ENCODE measurements at places on chromosomes 16 and 17.

DNA sequence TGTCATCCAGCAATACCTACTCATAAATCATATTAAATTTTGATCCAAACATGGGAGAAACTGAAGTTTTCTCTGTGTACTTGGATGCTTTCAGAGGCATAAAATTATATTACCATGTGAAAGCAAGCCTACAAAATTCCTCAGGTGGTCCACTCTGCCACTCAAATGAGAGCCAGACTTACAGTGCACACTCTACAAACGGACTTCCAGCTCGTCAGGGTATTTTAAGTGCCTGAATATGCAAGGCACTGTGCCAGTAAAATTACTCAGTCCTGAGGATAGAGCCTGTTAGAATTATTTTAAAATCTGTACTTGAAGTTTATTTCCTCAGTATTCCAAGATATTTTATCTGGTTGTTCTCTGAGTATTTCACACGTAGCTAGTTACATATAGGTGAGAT lies 54.5 kb downstream of the TENT4B start:
- DNase-seq = no peak

DNA sequence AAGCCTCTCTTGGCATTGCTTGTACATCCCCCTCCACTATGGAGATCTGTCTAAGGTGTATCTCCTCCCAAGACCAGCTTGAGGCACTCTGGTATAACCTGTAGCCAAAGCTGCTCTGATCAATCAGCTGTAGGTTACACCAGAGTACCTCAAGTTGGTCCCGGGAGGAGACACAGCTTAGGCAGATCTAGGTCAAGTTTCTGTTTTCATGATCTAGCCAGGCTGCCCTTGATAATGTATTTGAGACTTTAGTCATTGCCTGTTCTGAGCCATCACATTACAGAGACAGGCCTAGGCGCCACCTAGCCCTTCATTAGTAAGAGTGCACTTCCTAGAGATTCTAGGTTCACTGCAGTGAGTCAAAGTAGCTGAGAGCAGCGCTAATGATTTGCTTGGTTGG lies 31.4 kb downstream of the ASGR1 start:
- no peak for DNase-seq

DNA sequence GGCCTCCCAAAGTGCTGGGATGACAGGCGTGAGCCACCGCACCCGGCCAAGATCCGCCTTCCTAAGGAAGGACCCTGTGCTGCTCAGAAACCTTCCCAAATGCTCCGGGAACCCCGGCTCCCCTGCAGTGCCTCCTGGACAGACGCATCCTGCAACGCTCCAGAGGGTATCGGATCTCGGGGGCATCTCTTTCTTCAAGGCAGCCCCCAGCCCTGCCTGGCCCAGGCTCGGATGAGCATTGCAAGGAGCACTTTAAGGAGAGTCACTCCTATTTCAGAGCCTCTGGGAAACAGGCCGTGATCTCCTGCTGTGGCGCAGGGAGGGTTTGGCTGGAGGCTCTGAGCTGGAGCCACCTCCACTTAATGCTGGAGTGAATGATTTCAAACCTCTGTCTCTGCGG lies 17.2 kb upstream of the ABR start:
- no peak for DNase-seq

DNA sequence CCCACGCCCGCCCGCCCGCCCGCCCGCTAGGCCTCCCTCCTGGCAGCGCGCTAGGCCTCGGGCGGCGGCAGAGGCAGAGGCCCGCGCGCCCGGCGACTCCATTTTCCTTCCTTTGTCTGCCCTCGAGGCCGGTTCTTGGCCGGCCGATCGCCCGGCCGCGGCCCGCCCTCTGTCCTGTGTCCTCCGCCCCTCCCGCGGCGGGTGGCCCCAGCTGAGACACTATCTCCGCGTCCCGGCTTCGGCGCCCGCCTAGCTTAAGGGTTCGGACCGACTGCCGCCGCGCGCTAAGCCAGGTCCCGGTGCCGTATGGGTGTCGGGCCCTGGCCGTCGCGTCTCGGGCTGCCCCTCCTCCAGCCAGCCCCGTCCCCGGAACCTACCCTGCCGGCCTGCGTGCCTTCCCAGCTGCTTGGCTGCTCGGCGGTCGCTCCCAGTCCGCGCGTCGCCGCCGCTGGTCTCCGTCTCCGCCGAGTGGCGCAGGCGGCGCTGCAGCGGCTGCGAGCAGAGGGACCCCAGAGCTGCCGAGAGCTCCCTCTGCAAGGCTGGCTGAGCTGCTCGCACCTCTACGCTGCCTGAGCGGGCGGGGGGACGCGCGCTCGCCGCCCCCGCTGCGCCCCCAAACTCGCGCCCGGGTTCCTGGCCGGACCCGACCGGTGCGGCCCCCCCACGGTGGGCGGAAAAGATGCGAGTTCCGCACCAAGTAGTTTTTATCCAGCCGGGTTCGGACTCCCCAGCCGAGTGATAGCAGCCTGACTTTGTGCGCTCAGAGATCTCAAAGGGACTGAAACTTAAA lies 787 bp downstream of the CTCF start:
- peak; percentile 84 for DNase-seq

- DNase-seq = no peak
Measured at GRCh38 chr16:81477697-81478693, 33.4 kb downstream of the CMIP start.

- DNase-seq = no peak
Measured at GRCh38 chr17:31100840-31101459, 6.2 kb downstream of the NF1 start.

Data from left forelimb (tissue), 1 donor.